ENCODE measurements at places on chromosomes 2 and 18.

DNA sequence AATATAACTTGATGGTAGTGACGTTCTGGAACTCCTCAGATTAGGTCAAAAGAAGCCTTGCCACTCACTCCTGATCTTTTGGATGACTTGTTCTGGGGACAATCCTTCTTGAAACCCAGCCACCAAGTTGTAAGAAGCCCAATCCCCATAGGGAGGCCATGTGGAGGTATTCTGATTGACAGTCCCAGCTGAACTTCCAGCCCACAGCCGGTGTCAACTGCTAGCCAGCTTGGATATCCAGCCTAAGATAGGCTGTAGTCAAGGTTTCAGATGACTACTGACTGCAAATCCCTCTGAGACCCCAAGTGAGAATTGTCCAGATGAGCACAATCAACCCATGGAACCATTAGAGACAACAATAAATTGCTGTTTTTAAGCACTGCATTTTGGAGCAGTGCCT is 31.4 kb downstream of the EIF2AK2 start:
- DNase-seq = no peak

DNA sequence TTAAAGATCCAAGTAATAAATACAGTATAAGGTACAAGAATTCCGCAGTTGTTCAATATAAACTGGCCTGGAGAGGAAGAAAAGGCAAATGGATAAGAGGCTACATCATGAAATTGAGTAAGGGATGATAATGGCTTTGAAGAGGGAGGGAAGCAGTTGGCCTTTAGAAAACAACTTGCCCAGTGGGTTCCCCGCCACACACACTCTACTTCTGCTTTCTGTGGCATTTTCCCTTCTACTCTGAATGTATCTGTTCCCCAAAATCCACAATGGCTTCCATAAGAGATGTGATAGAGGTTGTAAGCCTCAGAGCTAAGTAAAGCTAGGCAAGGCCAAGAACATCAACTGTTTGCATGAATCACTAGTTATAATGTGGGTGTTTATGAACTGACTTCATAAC is 221.3 kb downstream of the MBD2 start:
- no peak for DNase-seq

DNA sequence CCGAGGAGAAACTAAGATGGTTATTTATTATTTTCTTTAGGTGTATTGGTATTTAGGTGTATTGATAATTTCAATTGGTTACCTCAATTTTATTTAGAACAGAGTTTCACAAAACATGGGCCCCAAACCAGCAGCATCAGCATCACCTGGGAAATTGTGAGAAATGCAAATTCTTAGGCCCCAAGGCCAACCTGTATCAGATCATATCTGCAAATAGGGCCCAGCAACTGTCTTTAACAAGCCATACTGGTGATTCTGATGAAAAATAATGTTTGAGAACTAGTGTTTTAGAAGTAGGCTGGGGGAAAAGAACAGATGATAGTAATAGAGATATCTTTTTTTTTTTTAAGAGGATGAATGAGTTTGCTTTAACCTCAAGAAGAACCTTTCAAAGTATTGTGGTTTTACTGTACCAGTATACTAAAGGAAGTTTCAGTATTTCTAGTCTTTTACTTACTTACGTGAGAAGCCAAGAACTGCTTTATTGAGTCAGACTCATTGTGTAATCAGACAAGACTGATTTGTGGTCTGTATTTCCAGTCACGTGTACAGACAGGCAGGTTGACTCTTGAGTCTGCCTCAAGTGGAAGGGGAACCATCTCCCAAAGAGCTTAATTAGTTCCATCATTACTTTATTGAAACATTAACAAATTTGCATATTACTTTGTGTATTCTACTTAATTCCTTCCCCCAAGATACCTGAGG is 60.4 kb upstream of the GAREM1 start:
- no peak for DNase-seq

DNA sequence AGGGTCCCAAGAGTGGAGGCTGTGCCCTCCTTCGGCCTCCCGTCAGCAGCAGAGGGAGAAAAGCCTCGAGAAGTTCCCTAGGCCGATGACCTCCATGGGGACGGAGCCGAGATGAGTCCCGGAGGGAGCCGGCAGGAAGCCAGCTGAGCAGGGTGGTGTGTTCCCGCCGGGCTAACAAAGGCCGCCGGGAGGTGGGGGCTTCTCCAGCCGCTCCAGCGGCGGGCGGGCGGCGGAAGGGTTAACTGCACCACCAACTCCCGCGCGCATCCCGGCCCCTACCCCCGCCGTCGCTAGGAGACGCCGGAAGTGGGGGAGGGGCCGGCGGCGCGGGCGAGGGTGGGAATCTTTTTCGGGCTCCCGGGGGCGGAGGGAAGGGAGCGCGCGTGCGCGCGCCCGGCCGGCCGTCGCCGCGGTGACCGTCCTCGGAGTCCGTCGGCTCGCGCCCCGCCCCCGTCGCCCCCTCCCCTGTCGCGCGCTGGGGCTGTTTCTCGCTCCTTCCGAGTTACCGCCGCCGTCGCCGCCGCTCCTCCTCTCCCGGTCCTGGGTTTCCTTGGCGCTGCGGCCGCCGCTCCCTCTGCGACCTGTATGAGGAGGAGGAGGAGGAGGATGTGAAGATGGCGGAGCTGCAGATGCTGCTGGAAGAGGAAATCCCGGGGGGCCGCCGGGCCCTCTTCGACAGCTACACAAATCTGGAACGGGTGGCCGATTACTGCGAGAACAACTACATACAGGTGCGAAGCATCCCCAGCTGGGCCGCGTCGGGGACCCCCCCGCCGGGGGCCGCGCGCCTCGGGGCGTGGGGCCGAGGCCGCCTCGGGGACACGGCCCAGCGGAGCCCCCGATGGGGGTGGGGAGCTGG is at the start of gene ABI2:
Gene ABI2, plus strand, starts transcription at position 494 of the 859 bp plus-strand sequence. Its CDS starts 121 bp downstream, at position 615.
- DNase-seq = peak; percentile 53

GRCh38 chr2:11032396-11032795 is 120.7 kb downstream of the KCNF1 start:
- no peak for DNase-seq
